ENCODE measurements at places on chromosomes 6 and 20.

DNA sequence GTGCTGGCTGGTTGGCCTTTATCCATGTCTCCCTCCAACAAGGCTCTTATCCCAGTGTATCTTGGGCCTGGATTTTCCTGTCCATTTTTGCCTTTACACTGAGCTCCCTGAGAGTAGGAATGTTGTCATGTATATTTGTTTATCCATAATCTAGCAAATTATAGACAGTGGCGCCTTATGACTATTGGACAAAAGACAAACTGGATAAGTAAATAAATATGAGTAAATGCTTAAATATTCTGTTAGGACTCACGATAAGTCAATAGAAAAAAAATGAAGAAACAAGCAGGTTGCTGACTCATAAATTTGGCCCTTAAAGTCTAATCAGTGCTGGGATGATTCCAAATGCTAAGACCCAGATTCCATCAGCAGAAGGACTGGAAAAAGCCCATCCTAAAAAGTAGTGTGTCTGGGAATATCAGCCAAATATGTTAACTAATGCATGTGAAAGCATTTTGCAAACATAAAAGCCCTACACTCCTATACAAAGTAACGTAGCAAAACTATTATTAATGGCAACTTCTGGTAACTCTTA, 55.0 kb upstream of the PCSK2 start:
- DNase-seq = no peak

DNA sequence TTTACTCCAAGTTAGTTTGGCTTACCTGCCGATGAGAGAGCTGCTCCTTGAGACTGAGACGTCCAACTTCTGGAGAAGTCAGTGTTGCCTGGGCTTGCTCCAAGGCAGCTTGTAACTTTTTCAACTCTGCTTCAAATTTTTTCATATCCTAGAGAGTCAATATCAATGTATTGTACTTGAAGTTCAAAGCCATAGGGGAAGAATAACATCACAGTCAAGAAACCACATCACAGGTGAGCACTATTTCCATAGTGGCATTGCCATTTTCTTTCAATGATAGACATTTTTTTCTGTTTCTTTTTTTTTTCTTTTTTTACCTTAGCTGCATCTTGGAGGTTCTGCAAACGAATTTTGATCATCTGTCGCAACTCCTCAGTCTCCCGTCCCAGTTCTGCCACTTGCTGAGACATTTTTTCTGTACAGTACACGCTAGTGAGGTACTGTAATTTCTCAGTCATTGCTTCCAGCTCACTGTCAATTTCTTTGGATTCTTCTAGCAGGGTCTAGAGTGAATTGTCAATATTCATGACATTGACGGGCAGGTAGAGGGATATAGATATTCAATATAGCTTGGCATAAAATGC, 326.7 kb downstream of the SYNE1 start:
- no peak for DNase-seq

DNA sequence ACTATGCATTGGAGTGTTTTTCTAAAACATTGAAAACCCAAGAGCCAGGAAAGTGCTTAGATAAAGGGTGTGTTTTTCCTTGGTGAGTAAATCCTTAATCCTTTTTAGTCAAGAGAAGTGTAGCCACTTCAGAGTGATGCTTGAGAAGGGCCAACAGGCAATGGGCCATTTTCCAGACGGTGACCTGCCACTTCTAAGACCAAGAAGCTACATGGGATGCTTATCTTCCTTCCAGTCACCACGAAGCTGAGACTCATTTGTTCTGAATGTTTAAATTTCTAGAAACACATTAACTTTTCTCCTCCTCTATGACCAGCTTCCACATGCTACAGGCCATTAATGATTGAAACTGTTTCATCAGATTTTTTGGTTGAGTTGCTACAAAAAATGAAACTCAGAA, 34.4 kb upstream of the NHSL1 start:
- no peak for DNase-seq

- no peak for DNase-seq
Measured at GRCh38 chr6:110357664-110358552, at the start of gene METTL24. Gene METTL24 (minus strand): TSS chr6:110358349. CDS start chr6:110358272, 77 bp downstream.

DNA sequence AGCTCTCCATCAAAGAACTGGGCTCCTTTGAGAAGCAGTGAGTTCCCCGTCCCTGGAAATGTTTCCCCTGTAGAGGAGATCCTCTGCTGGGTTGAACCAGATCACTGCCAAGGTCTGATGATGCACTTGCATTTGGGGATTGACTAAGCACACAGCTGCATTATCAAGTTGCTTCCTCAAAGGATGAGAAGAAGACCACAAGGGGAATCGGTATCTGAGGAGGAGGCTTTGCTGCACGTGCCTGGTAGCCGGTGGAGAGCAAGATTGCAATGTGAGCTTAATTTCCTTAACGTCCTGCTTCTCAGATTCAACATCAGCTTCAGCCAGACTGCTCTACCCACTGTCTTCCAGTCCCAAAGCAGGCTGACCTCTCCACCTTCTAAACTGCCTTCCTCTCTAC, 128.8 kb upstream of the STMND1 start:
- DNase-seq = no peak

GRCh38 chr6:40893021-40893420, 146.0 kb downstream of the UNC5CL start:
- DNase-seq = no peak

GRCh38 chr6:125316621-125317020, 14.9 kb upstream of the HDDC2 start:
- DNase-seq = no peak

- DNase-seq = no peak
Measured at GRCh38 chr6:43269273-43270007, 26.2 kb downstream of the TTBK1 start.

GRCh38 chr6:40582892-40583291, 4.3 kb downstream of the LRFN2 start:
- no peak for DNase-seq

DNA sequence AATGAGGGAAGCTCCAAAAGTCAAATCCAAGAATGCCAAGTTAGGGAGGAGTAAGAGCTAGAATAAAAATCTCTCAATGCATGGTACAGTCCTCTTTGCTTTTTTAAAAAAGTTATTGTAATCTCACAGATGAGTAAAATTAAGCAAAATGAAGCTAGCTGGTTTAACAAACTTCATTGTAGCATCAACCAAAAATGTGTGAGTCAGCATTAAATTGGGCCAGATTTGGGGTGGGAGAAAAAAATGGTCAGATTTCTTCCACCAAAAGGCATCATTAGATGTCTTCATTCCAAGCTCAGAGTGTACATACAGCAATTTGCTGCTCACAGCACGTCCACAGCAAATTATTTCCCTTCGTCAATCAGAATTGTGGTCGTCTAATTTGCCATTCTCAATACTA, 441.5 kb upstream of the FLRT3 start:
- DNase-seq = no peak

GRCh38 chr6:72968704-72969103, 256.6 kb downstream of the KHDC1L start:
- DNase-seq = peak; percentile 69

GRCh38 chr6:100084316-100084990, 90.4 kb upstream of the MCHR2 start:
- DNase-seq = no peak

DNA sequence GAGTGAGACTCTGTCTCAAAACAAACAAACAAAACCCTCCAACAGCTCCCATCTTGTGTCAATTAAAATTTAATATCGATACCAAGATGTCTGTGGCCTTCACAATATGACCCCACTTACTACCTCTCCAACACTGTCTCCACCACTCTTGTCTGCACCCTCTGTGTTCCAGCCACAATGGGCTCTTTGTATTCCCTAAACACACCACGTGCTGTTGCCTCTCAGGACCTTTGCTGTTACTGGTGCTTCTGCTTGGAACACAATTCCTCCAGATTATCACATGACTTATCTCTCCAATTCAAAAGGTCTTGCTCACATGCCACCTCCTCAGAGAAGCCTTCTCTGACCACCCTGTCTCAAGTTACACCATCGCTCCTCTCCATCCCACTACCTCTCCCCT, 6.0 kb upstream of the HCK start:
- DNase-seq = no peak

DNA sequence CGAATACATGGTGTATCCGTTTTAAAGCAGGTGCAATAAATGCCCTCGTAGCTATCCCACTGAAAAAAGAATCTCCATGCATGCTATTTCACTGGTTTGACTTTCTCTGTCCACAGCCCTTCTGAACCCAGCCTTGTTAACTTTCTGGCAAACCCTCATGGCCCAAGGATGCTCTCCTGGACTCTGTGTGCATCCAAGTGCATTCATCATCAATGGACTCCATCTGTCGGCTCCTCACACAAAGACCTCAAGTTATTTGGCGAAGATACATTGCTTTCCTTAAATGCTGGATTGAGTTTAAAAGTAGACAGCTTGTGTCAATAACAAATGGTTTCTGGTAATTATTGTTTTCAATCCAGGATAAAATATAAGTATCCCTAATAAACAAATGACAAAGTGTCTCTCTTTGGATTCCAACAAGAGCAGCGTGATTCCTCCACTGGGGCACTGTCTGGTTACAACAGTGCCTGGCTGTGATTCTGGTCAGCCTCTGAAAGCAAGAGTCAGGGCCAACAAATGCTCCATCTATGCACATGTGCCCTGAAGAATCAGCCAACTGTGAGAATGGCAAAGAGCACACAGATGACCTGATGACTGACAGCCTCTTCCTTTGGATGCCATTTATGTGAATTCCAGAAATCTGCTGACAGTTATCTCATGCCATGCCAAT, 55.7 kb downstream of the FYN start:
- DNase-seq = no peak

GRCh38 chr6:10995114-10995707, 48.9 kb downstream of the ELOVL2 start:
- DNase-seq = no peak

GRCh38 chr6:105077596-105078385, 102.0 kb downstream of the POPDC3 start:
- peak; percentile 72 for DNase-seq

DNA sequence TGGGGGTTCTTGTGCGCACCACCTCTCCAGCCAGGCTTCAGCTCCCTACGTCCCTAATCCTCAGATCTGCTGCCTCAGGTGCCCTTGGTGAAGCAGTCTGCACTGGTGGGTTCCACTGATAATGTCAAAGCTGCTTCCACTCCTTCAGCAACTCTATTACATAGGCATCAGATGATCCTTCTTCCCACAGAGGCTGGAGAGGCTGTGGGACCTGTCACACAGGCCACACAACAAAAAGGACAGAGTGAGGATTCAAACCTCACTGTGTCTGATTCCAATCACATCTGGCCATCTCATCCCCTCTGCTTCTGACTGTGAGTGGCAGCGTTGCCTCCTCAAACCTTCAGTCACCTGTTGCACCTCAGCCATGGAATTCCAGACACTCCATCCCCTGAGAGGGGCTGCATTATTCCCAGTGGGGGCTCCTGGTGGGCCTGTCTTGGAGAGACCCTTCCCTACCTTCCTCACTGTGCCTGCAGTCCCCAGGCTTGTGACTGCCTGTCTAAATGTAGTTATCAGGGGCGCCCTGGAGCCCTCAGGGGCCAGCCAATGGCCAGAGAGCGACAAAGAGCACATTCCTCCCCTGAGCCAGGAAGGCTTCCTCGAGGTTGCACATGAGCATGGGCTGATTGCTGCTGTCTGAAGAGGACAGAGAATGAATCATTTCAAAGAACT, 211.4 kb upstream of the ECI2 start:
- no peak for DNase-seq

Data from endothelial cell of umbilical vein (primary cell).